ENCODE measurements at places on chromosomes 11 and 22.
A peak's percentile ranks its signal among the peaks of the same experiment; 100 is the strongest.

GRCh38 chr22:31637891-31638618 lies 24.0 kb downstream of the PISD start:
- DNase-seq: no peak

DNA sequence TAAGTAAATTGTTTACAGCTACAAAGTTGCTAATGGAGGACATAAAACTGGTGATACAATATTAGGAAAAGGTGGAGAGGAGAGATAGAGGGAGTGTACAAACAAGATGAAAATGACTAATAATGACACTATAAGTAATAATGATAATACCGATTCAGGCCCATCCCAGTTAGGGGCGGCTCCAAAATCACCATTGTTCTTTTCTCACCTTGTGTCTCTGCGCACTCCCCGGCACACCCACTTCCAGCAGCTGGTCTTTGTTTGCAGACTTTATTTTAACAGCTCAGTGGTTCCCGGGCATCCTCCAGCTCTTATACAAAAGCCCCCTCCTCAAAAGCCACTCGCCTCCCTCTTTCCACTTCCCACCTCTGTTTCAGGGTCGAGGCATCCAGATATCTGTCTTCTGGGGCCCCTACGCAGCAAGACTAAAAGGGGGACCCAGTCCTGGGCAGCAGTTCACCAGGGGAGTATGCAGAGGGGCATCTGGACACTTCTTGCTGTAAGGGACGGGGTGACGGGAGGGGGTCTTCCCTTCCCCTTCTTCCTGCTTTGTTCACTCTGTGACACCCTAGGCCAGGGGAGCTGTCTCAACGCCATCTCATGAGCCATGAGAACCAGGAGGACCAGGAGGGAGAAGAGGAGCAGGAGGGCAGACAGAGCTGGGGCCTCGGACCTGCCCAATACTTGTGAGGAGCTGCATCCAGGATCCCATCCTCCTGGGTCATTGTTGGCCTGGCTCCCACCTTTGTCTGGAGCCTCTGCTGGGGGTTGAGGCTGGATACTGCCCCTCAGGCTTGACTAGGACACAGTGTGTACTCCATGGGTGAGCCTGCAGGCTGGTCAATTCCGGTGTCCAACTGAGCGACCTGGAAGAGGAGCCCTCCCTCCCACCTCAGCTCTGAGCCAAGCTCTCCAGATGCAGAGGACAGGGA lies 2.7 kb downstream of the APOL2 start:
- no peak for DNase-seq

GRCh38 chr11:74460481-74461154 lies 6.7 kb downstream of the KCNE3 start:
- DNase-seq: no peak

DNA sequence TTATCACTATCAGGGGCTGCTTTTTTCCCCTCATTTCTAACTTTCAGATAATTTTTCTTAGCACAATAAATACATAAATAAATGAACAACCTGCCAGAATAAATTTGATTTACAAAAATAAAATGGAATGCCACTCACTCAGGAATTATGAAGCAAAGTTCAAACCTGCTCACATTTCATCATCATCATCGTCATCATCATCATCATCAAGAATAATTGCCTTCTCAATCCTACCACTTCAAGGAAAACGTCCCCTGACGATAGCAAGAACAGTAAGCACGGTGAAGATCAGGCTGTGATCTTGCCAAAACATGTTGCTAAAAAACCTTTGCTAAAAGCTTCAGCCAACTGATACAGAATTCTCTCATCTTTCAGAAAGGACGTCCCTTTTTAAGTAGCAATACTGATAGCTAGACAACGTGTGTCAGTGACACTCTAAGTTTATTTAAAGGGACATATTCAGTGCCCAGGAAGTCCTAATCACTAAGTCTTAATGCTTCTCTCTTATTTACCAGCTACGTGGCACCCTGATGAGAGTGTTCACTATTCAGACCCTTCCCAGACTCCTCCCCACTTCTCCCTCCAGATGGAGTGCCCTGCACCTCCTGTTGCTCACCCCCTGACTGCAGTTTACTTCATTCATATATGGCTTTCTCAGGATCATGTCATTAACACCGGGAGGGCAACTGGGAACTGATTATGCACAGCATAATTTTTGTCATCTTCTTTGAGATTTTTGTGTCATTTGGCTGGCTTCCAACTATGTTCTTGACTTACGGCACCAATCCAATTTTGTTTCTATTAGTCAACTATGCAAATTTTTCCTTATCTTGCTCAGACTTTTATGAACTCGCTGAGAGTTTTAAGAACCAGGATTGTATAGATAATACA lies 200.1 kb upstream of the GUCY1A2 start:
- DNase-seq: no peak

- DNase-seq: no peak
Observed at GRCh38 chr22:39949964-39950737, 10.0 kb upstream of the TMA7B start.

DNA sequence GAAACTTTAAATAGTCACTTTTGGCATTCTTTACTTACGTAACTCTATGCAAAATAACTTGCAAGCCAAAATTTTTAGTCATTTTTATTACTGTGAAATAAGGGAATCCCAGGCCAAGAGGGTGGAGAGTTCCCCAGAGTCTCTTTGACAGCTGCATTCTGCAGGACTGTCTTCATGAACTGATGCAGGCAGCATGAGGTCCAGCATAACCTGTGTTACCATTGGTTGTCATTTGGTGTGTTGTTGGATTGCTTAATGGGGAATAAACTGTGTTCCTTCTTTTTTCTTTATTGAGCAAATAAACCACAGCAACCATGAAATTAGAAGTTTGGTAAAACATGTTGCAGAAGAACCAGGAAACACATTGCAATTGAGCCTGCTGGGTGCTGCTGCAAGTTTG lies 24.6 kb downstream of the MMP27 start:
- DNase-seq: no peak

GRCh38 chr11:55481416-55481815 lies 72.9 kb upstream of the OR4C15 start:
- DNase-seq: no peak

DNA sequence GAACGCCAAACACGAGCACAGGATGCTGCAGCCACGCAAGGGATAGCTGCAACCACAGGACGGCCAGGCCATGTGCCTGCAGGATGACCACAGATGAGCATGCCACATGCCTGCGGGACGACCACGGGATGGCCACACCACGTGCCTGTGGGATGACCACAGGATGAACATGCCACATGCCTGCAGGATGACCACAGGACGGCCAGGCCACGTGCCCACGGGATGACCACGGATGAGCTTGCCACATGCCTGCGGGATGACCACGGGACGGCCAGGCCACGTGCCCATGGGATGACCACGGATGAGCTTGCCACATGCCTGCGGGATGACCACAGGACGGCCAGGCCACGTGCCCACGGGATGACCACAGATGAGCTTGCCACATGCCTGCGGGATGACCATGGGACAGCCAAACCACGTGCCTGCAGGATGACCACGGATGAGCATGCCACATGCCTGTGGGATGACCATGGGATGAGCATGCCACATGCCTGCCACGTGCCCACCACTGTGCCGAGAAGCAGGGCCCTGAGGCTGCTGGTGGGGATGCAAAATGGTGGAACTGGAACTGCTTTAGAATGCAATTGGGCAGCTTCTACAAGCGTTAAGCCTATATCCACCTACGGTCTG lies 12.8 kb upstream of the MOB2 start:
- DNase-seq: no peak

- no peak for DNase-seq
Observed at GRCh38 chr11:96260532-96260931, 82.5 kb downstream of the MAML2 start.

DNA sequence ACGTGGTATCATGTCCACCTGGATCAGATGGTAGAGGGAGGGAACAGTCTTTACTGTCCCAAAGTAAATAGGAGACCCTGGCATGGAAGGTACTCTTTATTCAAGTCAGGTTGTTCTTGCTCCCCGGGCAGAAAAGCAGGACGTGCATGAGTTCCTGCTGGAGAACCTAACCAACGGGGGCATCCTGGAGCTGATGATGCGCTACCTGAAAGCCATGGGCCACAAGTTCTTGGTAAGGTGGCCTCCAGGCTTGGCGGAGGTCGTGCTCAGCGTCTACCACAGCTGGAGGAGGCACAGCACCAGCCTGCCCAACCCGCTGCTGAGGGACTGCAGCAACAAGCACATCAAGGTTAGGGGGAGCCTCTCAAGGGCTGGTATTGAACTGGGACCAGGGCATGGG lies 48.7 kb downstream of the CABIN1 start:
- no peak for DNase-seq

GRCh38 chr11:61472868-61473267 lies 35.7 kb upstream of the LRRC10B start:
- no peak for DNase-seq

DNA sequence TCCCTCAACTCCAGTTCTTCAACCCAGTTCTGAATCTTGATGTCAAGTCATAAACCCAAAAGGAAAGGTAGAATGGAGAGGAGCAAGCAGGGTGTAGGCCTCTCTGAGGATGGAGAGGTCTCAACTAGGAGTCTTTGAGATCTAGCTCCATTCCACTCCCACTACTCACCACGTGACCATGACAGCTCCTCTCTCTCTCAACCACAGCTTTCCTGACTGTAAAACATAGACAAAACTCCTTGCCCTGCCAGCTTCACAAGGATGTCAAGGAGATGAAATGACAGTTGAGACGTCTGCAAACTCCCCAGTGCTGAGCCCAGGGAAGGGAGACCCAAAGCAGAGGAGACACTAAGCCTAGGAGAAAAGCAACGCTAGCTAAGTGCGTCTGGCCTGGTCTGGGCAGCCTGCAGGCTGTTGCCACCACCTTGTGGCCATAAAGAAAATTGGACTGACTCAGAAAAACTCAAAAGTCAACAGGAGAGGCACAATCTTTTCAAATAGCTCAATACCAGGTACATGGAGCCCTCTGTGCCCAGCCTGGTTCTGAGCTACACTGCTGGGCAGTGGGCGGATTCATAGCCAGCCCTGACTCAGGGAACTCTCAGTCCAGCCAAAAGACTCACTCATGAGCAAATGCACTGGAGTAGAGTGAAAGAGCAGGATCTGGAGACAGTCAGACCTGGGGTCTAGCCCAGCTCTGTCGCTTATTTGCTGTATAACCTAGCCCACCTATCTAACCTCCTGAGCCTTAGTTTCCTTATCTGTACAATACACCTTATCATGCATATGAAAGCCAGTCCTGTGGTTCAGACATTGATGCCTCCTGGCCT lies 3.4 kb downstream of the CLPB start:
- DNase-seq: peak; percentile 49

DNA sequence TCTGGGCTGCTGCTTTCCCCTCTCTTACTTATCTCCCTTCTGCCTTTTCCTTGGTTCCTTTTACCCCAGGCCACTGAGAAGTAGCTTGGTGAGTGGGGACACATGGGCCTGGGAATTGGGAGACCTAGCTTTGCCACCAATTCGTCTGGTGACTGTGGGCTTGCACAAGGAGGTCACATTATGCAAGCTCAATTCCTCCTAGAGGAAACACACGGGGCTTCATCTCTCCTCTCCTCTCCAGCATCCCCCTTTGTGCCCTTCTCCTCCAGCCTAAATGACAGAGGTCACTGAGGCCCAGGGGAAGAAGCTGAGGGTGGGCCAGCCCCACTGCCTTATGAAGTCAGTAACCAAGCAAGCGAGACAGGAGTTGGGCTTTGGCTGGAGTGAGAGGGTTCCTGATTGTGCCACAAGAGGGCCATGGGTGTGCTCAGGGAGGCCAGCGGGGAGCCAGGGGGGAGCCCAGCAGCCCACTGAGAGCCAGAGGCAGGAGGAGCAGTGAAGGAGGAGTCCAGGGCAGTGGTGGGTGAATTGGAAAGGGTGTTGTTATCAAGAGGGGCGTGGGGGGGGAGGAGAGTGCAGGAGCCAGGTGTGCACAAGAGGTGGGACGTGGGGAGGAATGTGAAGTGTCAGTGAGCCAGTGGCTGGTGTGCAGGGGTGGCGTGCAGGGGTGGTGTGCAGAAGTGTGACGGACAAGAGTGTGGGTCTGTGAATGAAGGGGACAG lies 2.0 kb downstream of the CLCF1 start:
- DNase-seq: no peak

GRCh38 chr11:123137431-123138224 lies 57.4 kb downstream of the CLMP start:
- DNase-seq: peak; percentile 19

DNA sequence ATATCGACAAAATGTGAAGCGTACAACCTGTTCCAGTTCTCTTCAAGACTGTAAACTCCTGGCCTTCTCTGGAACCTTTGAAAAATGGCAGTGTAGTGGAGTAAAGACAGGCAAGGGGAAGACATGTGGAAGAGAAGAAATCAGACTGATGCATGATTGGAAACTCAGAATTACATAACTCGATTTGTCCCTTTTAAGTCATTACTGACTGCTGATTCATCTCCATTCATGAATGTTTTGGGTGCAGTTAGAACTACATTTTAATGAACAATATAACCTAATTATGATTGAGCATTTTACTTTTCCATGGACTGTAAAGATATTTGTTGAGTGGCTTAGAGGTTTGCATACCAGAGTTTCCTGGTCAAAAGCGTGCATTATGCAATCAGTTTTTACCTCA lies 32.9 kb downstream of the FAT3 start:
- no peak for DNase-seq

Measured in GM12891 (cell line).